Pancreas (tissue), 10 donors: ENCODE measurements at places on chromosomes 11 and 22. TPM values are rescaled to one million over a fixed set of nuclear protein-coding genes. Genes with fewer than 3 reads are reported as not detected.

The DRD4 gene
- 0.50 TPM for total RNA-seq

- H3K36me3 ChIP-seq = no peaks in the 10 kb centered on the region
- no peak overlapping the region for H3K4me3 ChIP-seq
- H3K27ac ChIP-seq = no peak overlapping the region
- no peaks in the 10 kb centered on the region for H3K4me1 ChIP-seq
- no peaks in the 10 kb centered on the region for H3K27me3 ChIP-seq
Observed at GRCh38 chr11:71202598-71202944, 49.8 kb downstream of the SHANK2 start.

The OR52L1 gene
- total RNA-seq = not detected

GRCh38 chr11:95166781-95167180 is 64.2 kb downstream of the SESN3 start:
- H3K36me3 ChIP-seq = no peaks in the 10 kb centered on the region
- no peak overlapping the region for H3K4me3 ChIP-seq
- H3K27ac ChIP-seq = no peak overlapping the region
- H3K27me3 ChIP-seq = no peaks in the 10 kb centered on the region
- no peaks in the 10 kb centered on the region for H3K4me1 ChIP-seq

DNA sequence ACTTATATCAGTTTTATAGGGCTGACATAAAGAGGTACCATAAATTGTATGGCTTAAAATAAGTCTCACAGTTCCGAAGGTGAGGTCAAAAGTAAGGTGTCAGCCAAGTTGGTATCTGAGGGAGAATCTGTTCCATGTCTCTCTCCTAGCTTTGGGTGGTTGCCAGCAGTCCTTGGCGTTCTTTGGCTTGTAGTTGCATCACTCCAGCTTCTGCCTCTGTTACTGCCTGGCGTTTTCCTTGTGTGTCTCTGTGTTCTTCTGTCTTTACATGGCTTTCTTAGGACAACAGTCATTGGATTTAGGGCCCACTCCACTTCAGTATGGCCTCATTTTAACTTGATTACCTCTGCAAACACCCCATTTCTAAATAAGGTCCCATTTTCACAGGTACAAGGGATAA is 16.7 kb downstream of the MMP7 start:
- no peak for DNase-seq
- no peak overlapping the region for H3K27ac ChIP-seq
- H3K4me3 ChIP-seq = no peak overlapping the region
- H3K36me3 ChIP-seq = no peaks in the 10 kb centered on the region
- H3K4me1 ChIP-seq = no peaks in the 10 kb centered on the region

DNA sequence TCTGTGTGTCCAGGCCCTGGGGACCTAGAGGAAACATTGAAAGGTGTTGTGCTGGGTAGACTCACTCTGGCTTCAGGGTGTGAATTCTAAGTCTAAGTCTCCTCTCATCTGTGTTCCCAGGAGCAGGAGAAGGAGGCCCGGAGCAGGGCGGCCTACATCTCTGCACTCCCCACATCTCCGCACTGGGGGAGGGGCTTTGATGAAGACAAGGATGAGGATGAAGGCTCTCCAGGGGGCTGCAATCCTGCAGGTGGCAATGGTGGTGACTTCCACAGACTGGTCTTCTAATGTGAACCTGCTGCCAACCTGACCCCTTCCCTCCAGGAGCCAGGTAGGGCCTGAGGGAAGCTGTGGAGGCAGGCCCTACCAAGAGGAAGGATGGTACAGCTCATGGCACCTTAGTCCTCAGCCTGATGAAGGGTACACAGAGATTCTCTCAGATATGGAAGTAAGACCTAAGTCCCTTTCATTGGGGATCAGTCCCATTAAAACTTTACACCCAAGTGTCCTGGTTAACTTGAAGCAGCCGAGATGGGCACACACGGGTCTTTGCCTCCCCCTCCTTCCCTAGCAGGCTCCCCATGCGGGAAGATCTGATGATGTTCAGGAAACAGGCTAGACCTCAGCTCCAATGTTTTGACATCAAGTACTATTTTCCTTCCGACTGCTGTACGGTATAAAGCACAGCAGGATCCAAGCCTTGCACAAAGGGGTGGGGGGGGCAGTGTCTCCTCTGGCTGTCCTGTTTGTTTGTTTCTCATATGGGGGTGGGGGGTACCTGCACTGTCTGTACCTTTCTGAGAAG is 25.0 kb downstream of the USP35 start:
- no peaks in the 10 kb centered on the region for H3K36me3 ChIP-seq
- no peak overlapping the region for H3K4me3 ChIP-seq
- no peak for DNase-seq
- H3K27ac ChIP-seq = no peak overlapping the region
- H3K27me3 ChIP-seq = no peaks in the 10 kb centered on the region

The STK33 gene
- total RNA-seq = 7.3 TPM

GRCh38 chr11:34864424-34864823 is 51.8 kb downstream of the APIP start:
- H3K27me3 ChIP-seq = no peaks in the 10 kb centered on the region
- H3K36me3 ChIP-seq = no peaks in the 10 kb centered on the region
- H3K27ac ChIP-seq = no peak overlapping the region
- no peaks in the 10 kb centered on the region for H3K4me1 ChIP-seq
- H3K4me3 ChIP-seq = no peak overlapping the region
- DNase-seq = no peak

The ZNF215 gene
- 2.6 TPM for total RNA-seq

GRCh38 chr11:83454674-83455073 is 168.5 kb upstream of the CCDC90B start:
- H3K4me3 ChIP-seq = no peak overlapping the region
- no peaks in the 10 kb centered on the region for H3K27me3 ChIP-seq
- DNase-seq = no peak
- no peaks in the 10 kb centered on the region for H3K36me3 ChIP-seq
- H3K4me1 ChIP-seq = no peaks in the 10 kb centered on the region
